ENCODE measurements at places on chromosomes 1 and 21. TPM values are rescaled to one million over a fixed set of nuclear protein-coding genes. Genes with fewer than 3 reads are reported as not detected.

MKNK1 gene
- total RNA-seq: 18.0 TPM

TTC39A gene
- total RNA-seq: 1.6 TPM

ZBTB48 gene
- total RNA-seq: 15.2 TPM

HUNK gene
- total RNA-seq: 1.3 TPM

DDR2 gene
- 0.67 TPM for total RNA-seq

KPRP gene
- total RNA-seq: not detected

CAMK1G gene
- 0.22 TPM for total RNA-seq

GJA9 gene
- not detected for total RNA-seq

NKAIN1 gene
- 0.98 TPM for total RNA-seq

ADAMTS5 gene
- total RNA-seq: not detected

MPL gene
- total RNA-seq: not detected

SYTL1 gene
- 0.50 TPM for total RNA-seq
